ENCODE measurements at places on chromosomes 12 and 14.

DNA sequence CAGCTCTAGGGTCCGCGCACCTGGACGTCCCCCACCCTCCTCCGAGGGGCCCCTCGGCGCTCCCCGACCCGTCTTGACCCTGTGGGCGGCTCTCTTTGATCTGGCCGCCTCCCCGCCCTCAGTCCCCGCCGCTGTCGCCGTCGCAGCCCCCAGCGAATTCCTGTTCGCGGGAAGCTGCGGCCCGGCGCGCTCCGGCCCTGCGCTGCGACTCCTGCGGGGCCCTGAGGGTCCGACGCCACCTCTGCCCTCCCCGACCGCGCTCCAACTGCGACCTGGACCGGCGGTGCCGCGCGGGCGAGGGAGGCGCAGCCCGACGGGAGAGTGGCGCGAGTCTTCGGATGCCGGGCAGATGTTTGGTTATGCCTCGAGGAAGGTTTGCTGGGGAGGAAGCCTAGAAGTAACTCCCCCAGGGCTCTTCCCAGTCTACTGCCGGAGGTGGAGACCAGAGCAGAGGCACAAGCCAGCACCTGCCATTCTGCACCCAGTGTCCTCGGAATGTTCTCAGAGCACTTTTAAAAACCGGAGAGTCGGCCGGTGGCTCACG is 440 bp upstream of the ISM2 start:
- peak; percentile 54 for DNase-seq

GRCh38 chr12:6292606-6293005 is 17.9 kb upstream of the PLEKHG6 start:
- no peak for DNase-seq

- no peak for DNase-seq
Measured at GRCh38 chr12:115736360-115736759, 541.1 kb downstream of the MED13L start.

DNA sequence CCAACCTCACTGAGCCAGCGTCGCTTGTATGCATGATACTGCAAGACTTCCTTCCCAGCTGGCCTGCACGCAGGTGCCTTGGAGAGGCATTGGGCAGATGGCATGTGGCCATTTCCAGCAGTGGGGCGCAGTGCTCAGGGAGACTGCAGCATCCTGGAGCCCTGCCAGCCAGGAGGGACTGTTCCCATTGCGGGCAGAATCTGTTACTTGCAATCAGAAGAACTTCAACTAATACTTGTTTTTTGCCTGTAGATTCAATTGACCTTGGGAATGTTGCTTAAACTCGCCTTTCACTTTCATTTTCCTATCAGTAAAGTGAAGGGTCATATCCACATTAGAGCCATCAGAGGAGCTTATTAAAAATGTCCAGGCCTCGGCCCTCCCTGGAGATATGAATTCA is 29.8 kb downstream of the ANKRD9 start:
- no peak for DNase-seq

DNA sequence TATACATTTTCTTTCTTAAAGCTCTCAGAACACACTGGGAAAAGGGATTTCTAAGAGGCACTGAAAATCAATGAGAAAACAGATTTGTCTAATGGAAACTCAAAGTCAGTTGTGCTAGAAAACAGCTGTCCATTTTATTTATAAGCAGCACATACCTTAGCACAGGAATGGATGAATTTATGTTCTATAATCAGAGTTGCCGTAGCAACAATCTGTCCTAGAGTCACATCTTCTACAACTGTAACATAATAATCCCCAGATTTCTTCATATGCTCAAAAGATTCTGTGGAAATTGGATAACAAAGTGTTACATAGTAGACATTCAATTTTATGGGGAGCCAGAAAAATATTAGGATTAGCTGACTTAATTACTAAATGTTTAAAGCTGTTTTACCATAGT is 9.8 kb downstream of the GNPNAT1 start:
- DNase-seq, result no peak

- DNase-seq, result no peak
Measured at GRCh38 chr12:68381476-68382219, 49.5 kb upstream of the MDM1 start.

DNA sequence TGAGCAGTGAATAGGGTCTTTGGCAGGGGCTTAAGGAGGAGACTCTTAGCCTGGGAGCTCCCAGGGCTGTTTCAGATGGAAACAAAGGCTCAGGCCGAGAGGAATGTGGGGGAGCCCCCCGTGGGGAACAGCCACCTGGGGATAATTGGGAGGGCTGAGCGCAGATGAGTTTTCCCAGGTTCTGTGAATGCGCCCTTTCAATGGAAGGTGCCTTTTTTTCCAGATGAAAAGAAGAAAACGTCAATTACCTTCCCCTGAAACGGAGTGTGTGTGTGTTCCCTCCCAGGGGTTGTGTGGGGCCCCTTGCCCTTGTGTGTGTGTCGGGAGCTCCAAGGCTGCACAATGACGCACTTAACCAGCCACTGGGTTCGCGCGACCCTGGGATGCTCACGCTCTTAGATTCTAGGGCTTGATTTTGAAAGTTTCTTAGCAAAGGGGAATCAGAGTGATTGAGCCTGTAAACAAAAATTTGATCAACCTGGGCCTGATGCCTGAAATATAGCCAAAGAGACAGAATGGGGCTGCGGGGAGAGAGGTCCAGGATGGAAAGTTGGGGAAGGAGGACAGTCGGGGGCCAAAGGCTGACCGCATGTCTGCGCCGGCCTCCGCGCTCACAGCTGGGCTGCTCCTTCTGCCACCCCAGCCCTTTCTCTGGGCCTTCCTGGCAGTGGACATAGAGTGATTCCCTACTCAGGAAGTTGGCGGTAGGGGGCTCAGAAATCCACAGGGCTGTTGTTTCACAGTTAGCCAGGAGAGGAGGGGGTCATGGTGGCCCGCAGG is 14.6 kb downstream of the MEG3 start:
- no peak for DNase-seq

- no peak for DNase-seq
Measured at GRCh38 chr14:51396222-51396815, 156.3 kb downstream of the TMX1 start.
